HAP-1 (cell line): ENCODE measurements at places on chromosomes 1 and 21.

DNA sequence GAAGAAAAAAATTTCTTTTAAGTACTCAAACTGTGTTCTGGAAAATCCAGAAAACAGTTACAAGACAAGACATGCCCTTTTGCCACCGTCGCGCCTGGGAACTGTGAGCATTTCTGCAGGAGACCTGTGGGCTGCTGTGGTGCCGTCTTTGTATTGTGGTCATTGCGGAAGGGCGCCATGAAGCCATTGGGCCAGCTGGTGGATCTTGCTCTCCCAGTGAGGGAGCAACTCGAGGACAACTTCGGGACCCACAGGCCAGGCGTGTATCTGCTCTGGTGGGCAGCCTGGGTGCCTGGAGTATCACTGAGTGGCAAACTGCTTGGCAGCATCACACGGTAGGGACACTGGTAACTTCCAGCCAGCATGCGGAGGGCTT lies 3.8 kb upstream of the THEMIS2 start:
- DNase-seq: no peak

DNA sequence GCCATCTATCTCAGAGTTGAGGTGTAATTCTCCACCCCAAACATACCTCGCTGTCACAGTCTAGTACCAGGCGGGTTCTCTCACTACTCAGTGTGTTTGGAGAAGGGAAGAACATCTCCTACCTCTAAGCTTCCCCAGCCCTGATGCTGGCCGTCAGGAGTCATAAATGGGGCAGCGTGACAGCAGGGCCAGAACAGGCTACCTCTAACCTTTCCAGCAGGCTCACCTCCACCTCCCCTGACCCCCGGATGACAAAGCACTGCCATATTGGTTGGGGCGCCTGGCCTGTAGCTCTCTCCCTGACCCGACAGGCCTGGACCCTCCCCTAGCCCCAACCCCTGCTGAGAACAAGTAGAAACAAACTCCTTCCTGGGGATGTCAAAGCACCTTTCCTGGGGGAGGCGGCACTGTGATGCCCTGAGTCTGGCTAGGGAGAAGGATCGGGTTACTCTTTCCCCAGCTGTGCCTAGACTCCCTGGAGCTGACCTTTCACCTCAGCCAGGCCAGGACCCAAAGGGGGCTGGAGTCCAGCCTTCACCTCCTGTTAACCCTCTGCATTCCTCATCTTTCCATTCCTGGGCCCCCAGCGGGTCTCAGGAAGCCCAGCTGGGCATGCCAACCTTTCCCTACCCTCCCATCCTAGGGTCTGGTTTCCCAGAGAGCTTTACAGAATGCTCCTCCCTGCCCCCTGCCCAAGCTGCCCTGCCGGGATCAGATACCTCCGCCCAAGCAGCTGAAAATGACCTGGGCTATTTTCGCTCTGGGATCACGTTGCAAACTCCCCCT lies 34.2 kb downstream of the AHDC1 start:
- DNase-seq: no peak

DNA sequence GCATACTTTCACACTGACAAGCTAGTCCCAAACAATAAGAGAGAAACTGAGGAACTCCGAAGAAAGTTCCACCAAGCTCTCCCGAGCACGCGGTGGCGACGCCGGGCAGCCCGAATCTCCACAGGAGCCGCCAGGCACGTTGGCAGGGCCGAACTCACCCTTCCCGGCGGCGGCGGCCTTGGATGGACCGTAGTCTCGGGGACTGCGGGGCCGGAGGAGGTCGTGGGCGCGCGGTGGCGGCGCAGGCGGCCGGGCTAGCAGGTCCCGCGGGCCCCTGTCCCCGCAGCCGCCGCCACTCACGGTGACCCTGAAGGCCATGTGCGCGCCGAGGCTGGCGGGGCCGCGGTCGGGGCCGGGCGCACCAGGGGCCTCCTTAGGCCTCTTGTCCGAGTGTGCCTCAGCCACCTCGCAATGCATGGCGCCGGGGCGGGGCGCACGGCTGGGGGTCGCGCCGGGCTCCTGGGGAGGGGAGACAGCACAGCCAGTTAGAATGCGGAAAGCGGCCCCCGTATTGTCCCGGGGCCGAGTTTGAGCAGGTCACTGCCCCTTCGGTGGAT lies 1.2 kb downstream of the GLIS1 start:
- DNase-seq: no peak

- DNase-seq: no peak
Measured at GRCh38 chr1:98388441-98388840, 273.1 kb upstream of the SNX7 start.

GRCh38 chr1:170424346-170424745 lies 107.6 kb upstream of the GORAB start:
- no peak for DNase-seq

DNA sequence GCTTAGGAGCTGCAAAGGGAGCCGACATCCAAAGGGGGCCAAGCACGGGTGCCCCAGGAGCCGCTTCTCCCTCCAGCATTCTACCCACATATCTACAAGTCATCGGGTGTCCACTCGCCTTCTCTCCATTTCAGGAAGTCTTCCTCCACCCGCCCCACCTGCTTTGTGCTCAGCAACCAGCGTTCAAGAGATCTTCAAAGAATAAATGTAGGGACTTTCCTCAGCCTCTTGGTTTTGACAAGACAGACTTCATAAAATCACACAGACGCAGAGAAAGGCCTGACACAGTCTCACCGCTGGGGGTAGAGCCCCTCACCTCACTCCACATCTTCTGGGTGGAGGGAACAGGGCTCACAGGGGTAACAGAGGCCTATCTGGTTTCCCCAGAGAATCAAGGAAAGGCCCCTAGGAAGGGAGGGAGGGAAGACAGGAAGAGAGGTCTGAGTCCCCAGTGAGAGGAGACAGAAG lies 49.5 kb downstream of the SSBP3 start:
- DNase-seq: no peak

- DNase-seq: no peak
Measured at GRCh38 chr1:64194168-64195080, 9.0 kb upstream of the UBE2U start.

- peak; percentile 2 for DNase-seq
Measured at GRCh38 chr21:44433791-44434567, 21.3 kb upstream of the LRRC3 start.

- no peak for DNase-seq
Measured at GRCh38 chr1:6271554-6271953, 10.7 kb upstream of the GPR153 start.

- no peak for DNase-seq
Measured at GRCh38 chr1:194809215-194809614, 1622.8 kb upstream of the B3GALT2 start.

GRCh38 chr1:14094611-14095400 lies 394.8 kb downstream of the PRDM2 start:
- no peak for DNase-seq

DNA sequence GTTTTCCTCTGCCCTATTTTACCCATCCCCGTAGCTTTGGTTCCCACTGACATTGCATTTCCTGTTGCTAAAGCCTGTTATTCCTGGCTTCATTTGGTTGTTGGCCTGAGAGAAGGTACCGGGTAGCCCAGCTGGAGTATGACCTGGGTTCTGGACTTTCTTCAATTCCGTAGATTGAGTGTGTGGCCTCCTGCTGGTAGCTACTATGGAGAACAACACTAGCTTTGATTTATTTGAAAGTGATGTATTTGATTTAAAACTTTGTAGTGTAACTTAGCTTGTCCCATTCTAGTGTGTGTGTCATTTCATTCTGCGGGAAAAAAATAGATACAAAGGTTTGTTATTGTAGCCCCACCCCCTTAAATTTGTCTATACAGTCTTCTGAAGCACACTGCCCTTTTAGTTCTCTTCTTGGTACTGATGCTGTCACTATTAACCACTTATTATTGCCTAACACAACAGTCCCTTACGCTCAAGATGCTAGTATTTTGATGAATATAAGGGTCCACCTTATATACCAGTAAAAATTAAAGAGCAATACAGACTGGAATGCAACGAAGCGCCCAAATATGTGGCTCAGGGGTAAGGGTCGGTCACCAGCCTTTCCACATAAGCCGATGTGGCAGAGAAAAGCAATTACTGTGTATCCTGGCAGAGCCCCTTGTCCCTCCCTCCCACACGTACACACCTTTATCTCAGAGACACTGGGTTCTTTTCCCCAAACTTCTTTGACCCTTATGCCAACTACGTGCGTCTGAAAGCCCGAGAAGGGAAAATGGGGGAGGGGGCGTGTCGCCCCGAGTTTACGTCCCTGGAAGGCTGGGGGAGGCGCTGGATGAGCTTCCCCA lies 643 bp upstream of the MOV10 start:
- peak; percentile 37 for DNase-seq

DNA sequence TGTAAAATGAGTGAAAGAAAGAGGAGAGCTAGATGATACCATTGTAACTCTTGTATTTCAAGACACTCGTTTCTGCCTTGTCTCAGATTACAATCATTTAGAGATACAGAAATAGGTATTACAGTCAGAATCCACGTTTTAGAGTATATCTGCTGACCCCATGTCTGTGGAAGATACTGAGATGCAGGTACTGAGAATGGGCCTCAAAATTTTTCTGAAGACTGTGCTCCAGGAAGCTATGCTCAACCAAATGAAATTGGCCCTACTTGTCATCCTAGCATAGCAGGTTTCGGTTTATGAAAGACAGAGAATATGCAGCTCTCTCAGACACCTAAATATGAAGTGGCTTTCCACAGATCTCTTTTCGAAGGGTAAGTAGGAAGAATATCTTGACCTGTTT lies 6.0 kb upstream of the WARS2 start:
- no peak for DNase-seq

- DNase-seq: no peak
Measured at GRCh38 chr1:244460197-244460596, 876 bp upstream of the CATSPERE start.

DNA sequence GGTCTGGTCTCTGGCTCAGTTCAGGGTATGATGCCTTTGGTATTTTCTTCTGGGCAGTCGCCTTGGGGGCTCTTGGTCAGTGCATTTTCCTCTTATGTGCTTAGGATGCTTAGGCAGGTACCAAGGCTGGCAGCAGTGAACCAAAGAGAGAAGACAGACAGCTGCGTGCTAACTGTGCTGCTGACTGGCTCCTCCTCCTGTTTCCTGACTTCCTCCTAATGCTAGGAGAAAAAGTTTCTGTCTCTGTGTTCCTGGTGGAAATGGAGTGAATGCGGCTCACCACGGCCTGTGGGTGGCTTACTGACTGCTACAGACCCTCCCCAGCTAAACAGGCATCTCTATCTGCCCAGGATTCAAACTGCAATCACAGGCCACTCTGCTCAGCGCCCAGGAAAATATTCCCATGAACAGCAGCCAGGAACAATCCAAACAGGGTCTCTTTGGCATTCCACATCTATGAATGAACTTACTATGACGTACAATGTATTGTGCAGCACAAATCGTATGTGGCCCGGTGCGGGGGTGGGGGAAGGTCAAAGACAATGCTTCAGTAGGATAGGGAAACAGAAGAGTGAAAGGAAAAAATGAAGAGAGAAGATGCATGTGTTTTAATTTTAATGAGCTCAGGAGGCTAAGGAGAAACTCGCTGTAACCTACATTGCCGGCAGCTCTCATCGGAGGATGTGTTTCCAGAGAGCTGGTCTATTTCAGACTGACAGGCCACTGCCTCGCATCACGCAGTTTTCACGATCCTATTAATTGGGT lies 2.8 kb downstream of the ABCG1 start:
- no peak for DNase-seq

DNA sequence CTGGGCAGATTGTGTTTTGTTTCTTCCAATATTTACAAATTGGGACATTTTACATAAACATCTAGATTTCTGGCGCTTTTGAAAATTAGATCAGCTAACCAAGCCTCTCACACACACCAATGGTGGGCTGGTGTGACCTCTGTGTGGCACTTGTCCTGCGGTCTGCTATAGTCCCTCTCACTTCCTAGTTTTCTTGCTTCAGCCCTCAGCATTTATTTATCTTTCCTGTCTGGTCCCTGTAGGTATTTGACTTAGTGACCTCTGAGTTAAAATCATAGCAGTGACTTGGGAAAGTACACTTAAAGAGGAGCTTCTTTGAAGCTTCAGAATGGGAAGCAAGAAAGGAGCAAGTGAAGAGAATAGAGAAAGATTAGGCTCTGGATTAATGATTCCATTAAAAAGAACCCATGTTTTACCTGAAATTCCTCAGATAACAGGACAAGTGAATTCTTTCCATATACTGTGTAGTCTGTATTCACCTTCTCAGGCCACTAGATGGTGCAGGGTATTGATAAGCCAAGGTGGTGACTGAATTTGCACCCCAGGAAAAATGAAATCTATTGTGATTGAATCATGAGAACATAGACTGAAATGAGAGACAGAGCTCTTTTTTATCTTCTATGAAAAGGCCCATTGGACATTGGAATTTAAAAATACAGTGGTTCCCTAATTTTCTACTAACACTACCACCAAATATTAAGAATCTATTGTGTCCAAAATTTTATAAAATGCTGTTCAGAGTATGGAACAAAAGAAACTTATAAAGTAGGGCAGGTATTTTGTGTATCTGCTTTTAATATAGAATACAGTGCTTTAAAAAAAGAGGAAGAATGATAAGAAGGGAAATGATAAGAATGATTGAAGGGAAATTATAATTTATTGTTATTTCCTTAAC lies 7.1 kb upstream of the DIPK1A start:
- no peak for DNase-seq

- DNase-seq: no peak
Measured at GRCh38 chr1:61124078-61124477, 41.7 kb downstream of the NFIA start.

DNA sequence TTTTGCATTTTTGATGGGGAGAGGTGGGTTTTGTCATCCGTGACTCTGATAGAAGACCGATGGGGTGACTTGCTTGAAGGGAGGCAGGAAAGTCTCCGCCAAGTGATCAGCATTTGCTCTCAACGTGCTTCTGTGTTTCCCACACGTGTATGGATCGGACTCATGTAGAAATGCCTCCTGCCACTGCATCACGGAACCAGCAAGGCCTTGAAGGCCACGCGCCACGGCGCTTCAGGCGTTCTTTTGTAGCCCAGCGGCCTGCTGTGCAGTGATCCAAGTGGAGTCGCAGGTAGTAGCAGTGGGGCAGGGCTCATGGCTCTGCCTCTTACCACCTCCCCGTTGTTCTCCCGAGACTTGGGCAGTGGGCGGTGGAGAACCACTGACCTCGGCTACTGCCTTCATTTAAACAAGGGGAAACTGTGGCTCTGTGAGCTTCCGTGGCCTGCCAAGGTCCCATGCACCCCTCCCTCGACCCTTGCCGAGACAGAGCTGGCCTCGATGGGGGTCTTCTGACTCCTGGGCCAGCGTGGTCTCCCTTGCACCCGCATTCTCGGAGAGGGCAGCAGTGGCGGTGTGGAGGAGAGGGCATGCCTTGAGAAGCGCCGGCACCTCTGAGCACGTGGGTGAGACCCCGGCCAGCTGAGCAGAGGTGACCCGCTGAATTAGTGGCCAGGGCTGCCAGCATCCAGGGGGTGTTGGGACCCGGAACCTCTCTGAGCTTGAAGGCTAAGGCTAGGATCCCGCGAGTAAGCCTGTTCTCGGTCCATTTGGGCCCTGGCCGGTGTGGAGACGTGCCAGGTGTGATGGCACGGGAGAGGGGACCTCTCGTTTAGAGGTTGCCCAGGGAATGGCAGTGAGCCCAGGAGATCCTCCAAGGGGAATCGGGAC lies 46.1 kb upstream of the ABCG1 start:
- DNase-seq: no peak
